Cerebellar nuclear complex (tissue), 1 donor: ENCODE measurements at places on chromosomes 1 and 21.

GRCh38 chr1:62377043-62377562, 57.9 kb upstream of the KANK4 start:
- no peak for DNase-seq

DNA sequence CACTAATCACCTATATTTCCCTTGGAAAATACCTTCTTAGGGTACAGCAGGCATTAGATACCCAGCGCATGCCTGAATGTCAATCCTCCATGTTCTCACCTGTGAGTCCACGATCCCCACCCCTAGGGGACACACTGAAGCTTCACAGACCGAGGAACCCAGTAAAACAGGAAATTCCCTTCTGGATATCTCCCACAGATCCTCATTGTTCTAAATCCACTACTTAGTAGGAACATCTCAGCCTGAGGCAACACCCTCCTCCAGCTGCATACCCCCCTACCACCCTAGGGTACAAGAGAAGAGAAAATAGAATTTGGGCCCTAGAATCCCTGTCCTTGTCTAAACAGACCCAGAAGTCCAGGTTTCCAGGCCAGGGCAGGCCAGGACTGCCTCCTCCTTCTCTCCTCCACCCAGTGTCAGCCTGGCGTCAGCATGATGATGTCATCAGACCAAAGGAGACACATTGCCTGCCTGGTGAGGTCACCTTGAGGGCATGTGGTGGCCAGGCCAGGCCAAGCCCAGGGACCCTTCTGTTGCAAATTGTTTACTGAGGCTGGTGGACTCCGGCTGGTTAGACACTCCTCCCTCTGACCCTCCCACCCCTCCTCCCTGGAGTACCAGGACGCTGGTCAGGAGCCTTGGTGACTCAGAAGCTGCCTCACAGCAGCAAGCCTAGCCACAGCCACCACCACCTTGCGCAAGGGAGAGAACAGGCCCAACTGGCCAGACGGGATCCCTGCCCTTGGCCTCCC, 6.2 kb downstream of the NECTIN4 start:
- DNase-seq: no peak

GRCh38 chr1:204658295-204658694, 27.2 kb downstream of the LRRN2 start:
- DNase-seq: no peak

DNA sequence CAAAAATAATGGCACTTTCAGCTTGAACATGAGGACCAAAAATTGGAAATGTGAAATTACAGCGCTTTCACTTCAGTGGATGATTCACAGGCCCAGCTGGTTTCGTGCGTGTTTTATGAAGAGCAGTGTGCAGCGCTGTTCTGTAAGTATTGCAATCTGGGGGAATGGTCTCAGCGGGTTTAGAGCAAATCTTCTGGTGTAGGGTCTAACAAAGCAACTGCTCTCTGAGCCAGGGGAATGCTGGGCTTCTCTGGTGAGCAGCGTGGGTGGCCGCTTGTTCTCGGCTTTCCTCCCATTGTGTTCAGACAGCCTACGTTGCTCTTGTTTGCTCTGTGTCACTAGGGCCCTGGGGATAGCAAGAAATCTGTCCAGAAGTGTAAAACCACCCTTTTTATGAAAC, 42.4 kb upstream of the GADD45A start:
- DNase-seq: no peak

DNA sequence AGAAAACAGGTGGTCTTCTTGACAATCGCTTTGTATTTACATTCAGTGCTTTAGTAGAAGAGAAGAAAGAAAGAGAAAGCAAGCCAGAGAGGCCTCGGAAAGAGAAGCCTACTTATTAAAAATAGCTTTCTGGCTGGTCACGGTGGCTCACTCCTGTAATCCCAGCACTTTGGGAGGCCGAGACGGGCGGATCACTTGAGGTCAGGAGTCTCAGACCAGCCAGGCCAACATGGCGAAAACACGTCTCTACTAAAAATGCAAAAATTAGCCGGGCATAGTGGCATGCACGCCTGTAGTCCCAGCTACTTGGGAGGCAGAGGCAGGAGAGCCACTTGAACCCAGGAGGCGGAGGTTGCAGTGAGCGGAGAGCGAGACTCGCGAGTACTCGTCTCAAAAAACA, 1.8 kb upstream of the SLC19A2 start:
- DNase-seq: no peak

- DNase-seq: no peak
Measured at GRCh38 chr1:162475539-162476185, 22.0 kb upstream of the UHMK1 start.

- no peak for DNase-seq
Measured at GRCh38 chr1:7120863-7121621, 335.8 kb downstream of the CAMTA1 start.

- DNase-seq: no peak
Measured at GRCh38 chr1:184492536-184492935, 105.7 kb downstream of the C1orf21 start.

- no peak for DNase-seq
Measured at GRCh38 chr1:34681480-34682451, 73.1 kb upstream of the GJB5 start.

GRCh38 chr21:29005696-29006095, 13.0 kb upstream of the LTN1 start:
- DNase-seq: no peak

- no peak for DNase-seq
Measured at GRCh38 chr1:193545171-193545570, 358.8 kb upstream of the B3GALT2 start.

- DNase-seq: no peak
Measured at GRCh38 chr1:233744779-233745513, 131.0 kb downstream of the KCNK1 start.

- no peak for DNase-seq
Measured at GRCh38 chr1:56380531-56380930, 198.8 kb downstream of the PLPP3 start.

- no peak for DNase-seq
Measured at GRCh38 chr1:226519135-226519534, 29.4 kb upstream of the STUM start.

DNA sequence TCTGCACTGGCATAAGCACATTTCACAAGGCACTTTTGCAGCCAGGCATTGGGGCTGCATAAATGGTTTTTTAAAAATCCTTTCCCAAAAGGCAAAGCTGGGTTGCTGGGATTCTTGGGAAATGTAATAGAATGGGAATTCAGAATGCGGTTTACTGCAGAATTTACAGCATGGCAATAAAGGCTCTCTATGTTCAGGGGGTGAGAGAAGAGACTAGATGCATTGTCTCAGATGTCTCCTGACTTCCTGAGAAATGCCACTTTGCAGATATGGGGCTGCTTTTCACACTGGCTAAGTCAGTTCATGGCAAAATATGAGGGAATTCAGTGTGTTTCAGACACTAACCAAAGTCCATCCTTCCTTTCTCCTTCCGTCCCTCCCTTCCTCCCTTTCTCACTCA, 13.5 kb downstream of the FCGR2B start:
- no peak for DNase-seq

DNA sequence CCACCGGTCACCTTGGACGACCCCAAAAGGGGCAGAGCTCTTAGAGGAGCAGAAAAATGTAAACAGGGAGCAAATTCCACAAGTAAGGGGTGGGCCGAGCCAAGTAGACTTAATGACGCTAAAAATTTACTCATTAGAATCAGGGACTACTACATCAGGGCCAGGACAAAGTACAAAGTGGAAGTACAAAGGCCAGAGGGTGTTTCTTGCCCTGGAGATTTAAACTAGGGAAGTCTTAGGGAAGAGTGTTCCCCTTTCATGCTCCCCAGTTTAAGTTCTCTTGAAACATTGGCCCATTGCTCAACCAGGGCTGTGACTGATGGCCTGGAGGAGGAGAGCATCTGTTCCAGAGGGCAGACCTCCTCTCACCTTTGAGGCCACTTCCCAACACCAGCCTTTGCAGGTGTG, 48.6 kb downstream of the BACH1 start:
- no peak for DNase-seq

- no peak for DNase-seq
Measured at GRCh38 chr1:14037101-14037847, 337.3 kb downstream of the PRDM2 start.

DNA sequence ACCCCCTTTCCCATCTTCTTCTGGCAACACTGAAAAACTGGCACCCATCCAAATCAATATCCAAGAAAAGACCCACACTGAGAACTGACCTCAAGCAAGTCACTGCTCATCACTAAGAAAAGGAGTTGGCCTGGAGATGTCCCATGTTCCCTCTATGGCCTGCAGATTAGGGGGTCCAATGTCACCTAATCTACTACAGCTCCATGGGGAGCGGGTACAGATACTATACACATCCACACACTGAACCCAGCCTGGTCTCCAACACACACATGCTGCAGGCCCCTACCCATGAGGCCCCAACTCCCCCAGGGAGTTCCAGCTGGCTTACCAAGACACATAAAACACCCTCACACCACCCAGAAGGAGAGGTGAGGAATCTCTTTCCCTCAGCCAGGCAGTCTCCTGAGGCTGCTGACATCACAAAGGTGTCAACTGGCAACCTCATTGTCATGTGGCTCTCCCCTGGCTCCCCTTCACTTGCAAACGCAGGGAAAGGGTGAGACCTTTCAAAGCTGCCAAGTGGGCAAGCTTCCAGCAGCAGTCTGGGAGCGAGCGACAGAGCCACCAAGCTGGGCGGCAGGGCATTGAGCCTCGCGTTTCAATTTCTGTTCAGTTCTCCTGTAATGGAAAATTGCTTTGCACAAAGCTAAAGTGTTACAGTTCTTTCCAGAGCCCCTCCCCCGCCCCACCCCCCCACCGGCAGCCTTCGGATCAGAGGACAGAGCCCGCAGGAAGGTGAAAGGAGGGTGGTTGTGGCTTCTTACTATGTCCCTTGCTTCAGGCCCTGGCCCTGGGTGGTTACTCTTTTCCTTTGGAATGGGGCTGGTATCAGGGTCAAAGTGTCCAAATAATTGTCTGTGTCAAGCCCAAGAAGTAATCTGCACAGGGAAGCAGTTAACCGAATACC, at the start of gene LRRC52:
LRRC52 (plus strand) TSS at position 469 of the 907 bp plus-strand sequence; CDS start at position 766, 297 bp downstream.
- DNase-seq: no peak

DNA sequence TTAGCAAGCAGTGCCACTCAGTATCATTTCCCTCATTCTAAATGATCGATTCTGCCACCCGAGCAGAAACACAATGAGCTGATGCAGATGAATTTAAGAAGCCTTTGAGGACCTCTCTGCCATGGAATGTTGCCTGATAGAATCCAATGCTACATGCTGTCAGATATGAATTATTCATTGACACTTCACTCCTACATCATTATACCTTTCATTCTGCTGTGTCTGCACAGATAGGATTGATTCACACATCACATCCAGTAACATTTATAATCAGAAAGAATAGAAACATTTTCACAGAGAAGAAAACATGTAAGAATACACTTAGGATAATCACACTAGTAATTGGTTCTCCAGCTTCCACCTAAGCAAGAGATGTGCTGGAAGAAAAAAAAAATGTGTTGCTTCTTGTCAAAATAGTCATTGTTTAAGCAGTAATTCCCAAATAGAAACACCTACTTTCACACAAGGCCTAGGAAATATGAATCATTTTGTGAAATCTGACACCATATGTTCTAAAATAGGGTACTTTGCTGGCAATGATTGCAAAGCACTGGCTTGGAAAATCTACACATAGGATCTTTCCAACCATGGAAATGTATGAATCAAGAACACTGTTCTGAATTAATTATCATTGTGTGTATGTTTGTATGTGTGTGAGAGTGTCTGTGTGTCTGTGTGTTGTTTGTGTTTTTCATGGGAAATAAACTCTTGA, 110.1 kb downstream of the GRIK1 start:
- DNase-seq: no peak

DNA sequence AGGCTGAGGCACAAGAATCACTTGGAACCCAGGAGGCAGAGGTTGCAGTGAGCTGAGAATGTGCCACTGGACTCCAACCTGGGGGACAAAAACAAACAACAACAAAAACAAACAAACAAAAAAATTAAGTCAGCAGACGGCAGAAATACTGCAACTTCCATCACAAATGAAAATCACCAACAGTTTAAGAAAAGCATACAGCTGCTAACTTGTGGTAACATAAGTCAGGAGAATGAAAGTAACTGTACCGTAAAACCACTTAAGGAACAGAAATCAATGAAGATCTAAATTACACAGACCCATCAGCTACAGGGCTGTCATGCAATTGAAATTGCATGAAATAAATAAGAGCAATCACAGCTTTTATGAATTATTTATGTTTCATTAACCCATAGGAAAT, 25.0 kb downstream of the MCOLN2 start:
- no peak for DNase-seq

GRCh38 chr1:9200441-9200840, 34.1 kb upstream of the H6PD start:
- DNase-seq: no peak
